Left renal cortex interstitium (tissue), 4 donors: ENCODE measurements at places on chromosomes 3 and 15. TPM values are rescaled to one million over a fixed set of nuclear protein-coding genes. Genes with fewer than 3 reads are reported as not detected.

Gene P2RY12
- polyA plus RNA-seq = 1.2 TPM

Gene MELTF
- 2.1 TPM for polyA plus RNA-seq

Gene TAGLN3
- 3.2 TPM for polyA plus RNA-seq

Gene ABHD2
- 30.1 TPM for polyA plus RNA-seq

Gene BCHE
- 14.0 TPM for polyA plus RNA-seq

Gene APOD
- polyA plus RNA-seq = 1.0 TPM

Gene FBXO22
- polyA plus RNA-seq = 51.5 TPM

Gene VGLL3
- 4.4 TPM for polyA plus RNA-seq

Gene ANKRD63
- polyA plus RNA-seq = 0.11 TPM

DNA sequence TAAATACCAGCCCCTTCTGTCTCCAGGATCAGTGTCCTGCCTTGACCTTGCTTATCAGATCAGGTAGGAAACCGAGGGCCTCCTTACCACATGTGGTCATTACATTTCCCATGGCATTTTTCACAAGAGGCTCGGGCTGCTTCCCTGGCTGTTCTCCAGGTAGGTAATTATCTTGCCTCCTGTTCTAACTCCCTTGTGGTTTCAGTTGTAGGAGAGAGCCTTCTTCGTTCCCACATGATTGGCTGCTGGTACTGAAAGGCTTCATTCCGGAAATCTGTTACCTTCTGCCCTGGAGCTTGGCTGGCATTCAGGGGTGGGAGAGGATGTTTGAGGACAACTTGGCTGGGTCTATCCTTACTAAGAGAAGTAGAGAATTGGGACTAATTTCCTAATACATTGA, 46.8 kb upstream of the RORA start:
- DNase-seq = no peak

GRCh38 chr3:131142580-131142979, 115.9 kb downstream of the NEK11 start:
- DNase-seq = no peak

- no peak for DNase-seq
These were observed 63.3 kb downstream of the KLHL6 start for GRCh38 chr3:183491923-183492848.

DNA sequence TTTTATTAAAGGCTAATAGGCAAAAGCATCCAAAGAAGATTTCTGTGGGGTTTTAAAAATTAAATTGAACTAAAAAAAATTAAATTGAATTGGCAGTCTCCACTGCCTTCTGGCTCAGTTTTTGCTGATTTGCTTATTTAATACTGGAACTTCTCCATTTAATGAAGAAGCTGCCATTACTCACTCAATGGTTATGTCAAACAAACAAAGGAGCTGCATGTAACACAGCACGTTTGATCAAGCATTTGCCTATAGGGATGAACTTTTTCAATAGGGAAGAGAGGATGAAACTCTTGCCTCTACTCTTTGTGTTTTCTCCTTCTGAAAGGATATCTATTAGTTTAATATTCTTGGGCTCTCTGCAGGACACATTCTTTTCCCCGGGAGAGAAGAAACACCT, 4.8 kb upstream of the HCLS1 start:
- no peak for DNase-seq

DNA sequence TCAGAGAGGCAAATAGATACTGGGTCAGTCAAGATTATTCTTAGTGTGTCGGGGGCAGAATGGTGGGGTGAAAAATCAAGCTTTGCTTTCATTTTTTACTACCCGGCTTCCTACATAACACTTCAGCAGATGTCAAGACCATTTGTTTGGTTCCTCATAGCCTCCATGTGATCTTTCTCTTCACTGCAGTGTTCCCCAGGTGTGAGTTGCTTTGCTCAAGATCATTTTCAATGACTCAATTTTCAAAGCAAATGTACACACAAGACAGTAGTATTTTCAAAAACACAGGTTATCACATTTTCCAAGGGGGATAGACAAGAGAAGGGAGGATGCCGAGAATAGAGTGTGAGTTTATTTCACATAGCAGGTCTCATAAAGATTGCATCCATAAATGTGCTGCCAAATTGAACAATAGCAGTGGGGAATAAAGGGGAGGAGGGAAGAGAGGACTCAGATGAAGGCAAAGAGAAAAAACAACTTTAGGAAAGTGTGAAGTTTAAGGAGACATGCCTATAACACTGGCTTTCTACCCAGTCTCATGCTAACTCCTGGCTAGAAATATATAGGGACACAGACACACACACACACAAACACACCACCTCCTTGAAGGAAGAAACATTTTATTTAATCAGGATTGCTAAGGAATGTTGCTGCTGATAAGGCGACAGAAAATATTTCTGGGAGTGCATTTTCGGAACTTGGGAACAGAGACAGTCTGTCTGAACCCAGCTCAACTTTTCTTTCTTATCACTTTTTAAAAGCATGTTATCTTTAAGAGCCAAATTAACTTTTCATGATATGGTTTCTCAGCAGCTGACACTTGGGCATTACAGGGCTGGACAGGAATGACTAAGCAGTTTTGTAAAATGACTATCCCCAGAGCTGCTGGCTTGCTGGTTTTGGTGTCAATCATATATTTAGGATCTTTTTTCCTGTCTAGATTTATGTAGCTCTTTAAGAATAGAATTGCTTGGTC, 402.4 kb downstream of the RBMS3 start:
- DNase-seq = no peak

- DNase-seq = no peak
These were observed 228.9 kb upstream of the MRPL3 start for GRCh38 chr3:131731709-131732108.

DNA sequence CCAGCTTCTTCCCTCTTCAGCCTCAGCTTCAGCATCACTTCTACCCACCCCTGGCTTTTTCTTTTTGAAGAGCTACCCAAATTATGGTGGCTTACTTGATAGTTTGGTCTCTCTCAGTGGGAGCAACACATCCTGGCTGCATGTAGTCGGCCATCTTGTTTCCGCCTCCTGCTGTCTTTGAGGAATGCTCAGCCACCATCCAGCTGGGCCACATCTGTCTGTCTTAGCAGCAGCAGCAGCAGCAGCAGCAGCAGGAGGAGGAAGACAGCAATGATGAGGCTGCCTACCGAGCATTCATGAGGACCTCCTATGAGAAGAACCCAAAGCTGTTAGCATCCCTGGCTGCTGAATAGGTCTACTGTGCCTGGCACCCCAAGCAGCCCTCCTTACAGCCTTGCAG, 19.7 kb downstream of the IL16 start:
- DNase-seq = no peak
